ENCODE measurements at places on chromosomes 5 and 9.

- no peak for DNase-seq
Measured at GRCh38 chr9:87389936-87390335, 107.7 kb upstream of the DAPK1 start.

DNA sequence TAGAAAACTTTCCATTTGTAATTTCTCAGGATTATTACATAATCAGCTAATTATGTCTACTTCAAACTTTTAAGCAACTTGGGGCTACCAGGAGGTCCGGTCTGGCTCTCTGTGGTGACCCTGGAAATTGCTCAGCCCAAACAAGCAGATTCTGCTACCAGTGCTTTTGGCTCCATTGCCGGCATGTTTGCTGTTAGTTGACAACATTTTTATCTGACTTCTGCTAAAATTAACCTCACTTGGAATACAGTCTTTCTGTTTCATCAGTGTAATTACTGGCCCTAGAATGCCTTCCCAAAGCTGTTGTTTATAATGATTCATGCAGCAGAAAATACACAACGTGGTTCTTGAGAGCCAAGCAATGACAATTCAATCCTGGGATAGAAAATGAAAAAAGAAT lies 38.5 kb upstream of the FAM81B start:
- DNase-seq = no peak

DNA sequence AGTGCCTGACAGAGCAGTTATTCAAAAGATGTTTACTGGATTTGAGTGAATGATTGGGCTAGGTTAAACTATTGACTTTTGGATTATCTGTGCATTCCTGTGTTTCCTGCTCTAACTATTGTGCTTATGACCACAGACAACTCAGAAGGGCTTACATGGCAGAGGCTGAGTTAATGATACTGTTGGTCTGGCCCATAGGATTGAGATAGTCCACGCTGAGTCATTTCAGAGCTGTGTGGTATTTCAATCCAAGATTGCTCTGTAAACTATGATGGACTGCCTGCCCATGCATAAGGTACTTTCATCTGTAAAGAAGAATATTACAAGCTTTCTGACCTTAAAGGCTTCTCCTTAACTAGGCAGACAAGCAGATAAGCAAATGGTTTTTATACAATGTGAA lies 49.1 kb upstream of the SLIT3 start:
- DNase-seq = peak; percentile 60

GRCh38 chr9:131478421-131478868 lies 24.3 kb upstream of the POMT1 start:
- no peak for DNase-seq

DNA sequence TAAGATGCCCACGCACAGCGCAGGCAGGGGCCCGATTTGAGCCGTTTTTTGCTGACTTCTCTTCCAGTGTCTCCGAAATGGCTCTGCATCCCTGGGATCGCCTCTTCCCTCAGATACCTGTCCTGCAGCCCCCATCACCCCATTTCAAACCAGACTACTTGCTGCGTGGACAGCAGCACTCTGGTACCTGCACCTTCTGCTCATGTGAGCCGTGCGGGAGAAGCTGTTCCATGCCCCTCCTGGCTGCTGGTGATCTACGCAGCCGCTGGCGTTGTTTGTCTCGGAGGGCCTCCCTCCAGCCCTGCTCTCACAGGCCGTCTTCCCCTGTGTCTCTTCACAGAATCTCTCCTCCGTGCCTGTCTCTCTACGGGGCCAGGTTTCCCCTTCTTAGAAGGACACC lies 13.4 kb downstream of the CEP72 start:
- no peak for DNase-seq
